ENCODE measurements at places on chromosomes 1 and 21.
A peak's percentile ranks its signal among the peaks of the same experiment; 100 is the strongest.

DNA sequence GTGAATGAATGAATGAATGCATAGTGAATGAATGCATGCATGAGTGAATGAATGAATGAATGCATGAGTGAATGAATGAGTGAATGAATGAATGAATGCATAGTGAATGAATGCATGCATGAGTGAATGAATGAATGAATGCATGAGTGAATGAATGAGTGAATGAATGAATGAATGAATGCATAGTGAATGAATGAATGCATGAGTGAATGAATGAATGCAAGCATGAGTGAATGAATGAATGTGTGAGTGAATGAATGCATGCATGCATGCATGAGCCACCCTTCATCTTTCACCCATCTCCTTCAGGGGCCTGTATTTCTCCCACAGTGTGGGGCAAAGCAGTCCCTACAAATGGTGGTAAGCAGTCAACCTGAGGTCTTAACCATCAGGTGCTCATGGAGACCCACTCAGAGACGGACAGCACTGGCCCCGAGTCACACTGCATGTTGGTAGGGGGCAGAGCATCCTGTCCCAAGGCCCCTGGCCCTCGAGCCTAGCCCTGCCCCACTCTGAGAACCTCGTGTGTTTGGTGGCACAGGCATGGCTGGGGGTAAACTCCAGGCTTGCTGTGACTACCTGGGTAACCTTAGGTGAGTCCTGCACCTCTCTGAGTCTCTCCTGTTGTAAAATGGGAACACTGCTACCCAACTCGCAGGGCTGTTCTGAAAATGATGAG is 28.0 kb upstream of the PAX7 start:
- DNase-seq = no peak

GRCh38 chr1:162422662-162423375 is 10.9 kb upstream of the SH2D1B start:
- no peak for DNase-seq

DNA sequence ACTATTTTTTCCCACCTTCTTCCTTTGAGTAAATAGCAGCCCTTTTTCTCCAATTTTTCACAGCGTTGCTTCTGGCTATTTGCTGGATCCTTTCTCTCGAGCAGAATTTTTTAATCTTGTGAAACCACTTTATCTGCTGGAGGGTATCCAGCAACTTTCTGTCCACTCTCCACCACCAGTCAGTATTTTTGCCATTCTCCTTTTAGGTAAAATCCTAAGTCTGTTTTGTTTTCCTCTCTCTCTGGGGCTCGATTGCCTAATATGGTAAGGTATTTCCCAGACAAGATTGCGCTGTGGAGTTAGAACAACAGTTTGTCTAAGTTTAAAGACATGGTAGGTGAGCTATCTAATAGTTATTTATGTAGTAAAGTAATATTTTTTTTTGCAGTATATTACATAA is 156.9 kb downstream of the PPP1R12B start:
- peak; percentile 42 for DNase-seq

DNA sequence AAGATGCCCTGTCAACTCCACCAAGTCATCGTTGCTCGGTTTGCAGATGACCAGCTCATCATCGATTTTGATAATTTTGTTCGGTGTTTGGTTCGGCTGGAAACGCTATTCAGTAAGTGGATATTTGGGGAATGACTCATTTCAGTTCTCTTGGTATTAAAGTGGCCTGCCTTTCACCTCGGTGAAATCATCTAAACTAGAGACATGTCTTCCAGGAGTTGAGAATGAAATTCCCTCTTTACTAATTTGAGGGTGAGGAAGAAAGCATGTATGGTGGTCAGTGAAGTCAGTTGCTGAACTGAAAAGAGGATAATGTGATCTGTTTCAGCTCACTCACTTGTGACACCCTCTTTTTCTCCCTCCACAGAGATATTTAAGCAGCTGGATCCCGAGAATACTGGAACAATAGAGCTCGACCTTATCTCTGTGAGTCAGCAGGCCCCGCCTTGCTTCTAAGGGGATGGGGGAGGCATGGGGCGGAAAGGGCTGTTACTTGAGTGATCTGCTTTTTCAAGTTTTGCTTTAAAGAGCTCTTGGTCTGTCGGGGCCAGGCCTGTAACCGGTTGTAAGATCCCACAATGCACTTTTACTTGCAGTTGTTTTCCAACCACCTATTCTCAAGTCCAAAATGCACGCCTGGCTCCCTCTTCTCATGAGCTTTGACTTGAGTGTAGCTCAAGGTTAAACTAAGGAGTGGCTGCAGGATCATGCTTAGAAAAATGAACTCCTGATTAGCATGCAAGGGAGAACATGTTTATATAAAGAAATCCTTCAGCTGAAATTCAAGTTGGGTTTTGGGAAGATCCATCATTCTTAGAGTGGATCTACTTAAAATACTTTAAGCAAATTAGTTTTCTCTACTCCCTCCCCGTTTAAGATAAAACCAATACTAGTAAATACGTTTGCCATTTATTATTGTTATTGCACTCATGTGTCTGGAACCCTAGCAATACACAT is 59.8 kb downstream of the CAPN2 start:
- DNase-seq = no peak

GRCh38 chr21:38986806-38987632 is 181.3 kb downstream of the ETS2 start:
- no peak for DNase-seq

GRCh38 chr1:43978264-43978550 is 803 bp upstream of the B4GALT2 start:
- DNase-seq = no peak

DNA sequence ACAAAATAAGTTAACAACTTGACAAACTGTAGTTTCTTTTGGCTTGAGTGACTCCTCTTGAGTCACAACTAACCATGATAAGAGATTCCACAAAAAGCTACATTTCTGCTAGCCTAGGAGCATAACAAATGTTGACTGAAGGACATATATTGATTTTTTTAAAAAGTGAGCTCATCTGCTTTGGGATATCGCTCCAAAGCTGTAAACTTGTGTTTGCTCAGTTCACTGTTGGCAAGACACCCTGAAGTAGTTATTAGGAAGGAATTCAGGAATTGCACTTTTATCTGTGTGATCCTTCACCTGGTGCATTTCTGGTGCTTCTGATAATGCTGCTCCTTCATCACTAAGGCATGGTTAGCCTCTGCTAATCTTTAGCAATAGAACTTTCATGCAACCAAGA is 23.7 kb downstream of the RWDD3 start:
- no peak for DNase-seq

GRCh38 chr1:26126321-26127084 is 14.9 kb downstream of the PDIK1L start:
- DNase-seq = no peak

GRCh38 chr1:234963904-234964702 is 164.5 kb downstream of the TOMM20 start:
- DNase-seq = no peak

DNA sequence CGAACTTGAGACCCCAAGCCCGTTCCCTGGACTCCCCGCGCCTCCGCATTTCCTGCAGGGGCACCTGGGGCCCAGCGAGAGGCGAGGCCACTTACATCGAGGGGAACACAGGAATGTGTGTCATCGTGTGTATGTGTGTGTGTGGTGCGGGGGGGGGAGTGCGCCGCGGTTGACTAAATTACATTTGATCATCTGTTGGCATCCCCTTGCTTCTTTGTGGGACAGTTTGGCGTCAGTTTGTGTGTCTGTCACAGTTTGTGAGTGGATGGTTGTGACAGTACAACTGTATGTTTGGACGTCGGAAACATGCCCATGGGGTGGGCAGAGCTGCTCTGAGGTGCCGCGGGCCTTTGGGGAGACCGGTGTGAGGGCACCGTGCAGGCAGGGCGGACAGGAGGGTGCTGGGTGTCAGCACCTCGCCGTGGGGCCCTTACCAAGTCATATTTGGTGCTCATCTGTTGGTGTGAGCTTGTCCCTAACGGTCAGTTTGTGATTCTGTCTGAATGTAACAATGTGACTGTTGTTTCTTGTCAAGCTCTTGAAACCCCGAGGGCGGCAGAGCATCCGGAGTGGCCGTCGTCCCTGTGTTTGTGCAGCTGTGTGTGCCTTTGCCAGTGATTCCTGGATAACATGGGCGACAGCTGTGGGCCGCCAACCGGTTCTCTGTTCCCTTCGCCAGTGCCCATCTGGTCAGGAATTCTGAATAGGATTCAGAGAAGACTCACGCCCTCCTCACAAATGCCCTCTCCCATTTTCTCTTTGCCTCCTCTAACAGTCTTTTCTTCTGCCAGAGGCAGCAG is 899 bp downstream of the OPRD1 start:
- DNase-seq = no peak

DNA sequence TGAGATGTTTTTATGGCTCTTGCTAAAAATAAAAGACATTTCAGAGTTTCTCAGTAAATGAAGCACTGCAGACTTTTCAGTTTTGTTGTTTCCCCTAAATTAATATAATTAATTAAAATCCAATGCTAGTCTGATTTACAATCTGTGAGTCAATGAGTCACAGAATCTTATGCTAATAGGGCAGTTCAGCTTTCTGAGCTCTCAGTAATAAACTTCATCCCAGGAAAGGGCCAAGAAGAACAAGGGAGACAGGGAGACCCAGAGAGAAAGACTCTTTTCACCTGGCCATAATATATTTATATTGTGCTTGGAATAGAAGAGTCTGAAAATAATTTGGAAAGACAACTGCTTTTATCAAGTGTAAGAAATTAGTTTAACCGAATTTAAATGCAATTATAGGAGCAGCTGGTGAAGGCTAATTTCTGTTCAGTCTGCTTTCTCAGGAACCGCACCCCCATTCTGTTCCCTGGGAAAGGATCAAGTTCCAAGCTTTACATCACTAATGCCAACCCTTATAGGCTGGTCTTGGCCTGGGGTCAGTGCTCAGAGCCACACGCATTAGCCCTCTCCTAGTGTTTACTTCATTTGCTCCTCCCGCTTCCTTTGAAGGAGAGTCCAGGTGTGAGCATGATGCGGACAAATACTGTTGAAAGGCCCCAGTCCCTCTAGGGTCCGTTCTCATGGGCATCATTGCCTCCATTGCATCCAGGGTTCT is 145.6 kb downstream of the ZBTB18 start:
- no peak for DNase-seq

GRCh38 chr1:6646499-6647148 is 22.0 kb downstream of the THAP3 start:
- peak; percentile 20 for DNase-seq

- DNase-seq = no peak
These were observed 35.6 kb downstream of the IL23R start for GRCh38 chr1:67201891-67202290.

DNA sequence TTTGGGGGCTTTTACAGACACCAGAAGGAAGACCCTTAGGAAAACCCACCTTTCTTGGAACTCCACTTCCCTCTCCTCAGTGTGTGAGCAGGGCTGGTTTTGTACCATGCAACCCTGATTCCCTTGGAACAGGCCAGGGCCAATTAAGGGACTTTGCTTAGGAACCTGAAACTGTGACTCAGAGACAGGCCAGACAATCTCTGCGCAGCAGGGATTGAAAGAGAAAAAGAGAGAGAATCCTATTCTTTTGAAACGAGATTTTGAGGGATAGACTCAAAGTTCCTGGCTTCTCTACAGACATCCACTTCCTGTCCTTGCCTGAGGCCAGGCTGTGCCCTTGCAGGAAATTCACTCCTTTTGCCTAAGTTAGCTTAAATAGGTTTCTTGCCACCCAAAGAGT is 23.1 kb upstream of the C1orf198 start:
- DNase-seq = no peak

GRCh38 chr1:222466150-222466865 is 81.6 kb downstream of the HHIPL2 start:
- DNase-seq = no peak

- no peak for DNase-seq
These were observed 576 bp downstream of the SMIM12 start for GRCh38 chr1:34858901-34859445.

GRCh38 chr1:9296850-9297249 is 4.2 kb downstream of the SPSB1 start:
- no peak for DNase-seq

- DNase-seq = no peak
These were observed 292.1 kb upstream of the VAMP3 start for GRCh38 chr1:7478809-7479499.

GRCh38 chr1:102550729-102551384 is 554.1 kb upstream of the OLFM3 start:
- no peak for DNase-seq

DNA sequence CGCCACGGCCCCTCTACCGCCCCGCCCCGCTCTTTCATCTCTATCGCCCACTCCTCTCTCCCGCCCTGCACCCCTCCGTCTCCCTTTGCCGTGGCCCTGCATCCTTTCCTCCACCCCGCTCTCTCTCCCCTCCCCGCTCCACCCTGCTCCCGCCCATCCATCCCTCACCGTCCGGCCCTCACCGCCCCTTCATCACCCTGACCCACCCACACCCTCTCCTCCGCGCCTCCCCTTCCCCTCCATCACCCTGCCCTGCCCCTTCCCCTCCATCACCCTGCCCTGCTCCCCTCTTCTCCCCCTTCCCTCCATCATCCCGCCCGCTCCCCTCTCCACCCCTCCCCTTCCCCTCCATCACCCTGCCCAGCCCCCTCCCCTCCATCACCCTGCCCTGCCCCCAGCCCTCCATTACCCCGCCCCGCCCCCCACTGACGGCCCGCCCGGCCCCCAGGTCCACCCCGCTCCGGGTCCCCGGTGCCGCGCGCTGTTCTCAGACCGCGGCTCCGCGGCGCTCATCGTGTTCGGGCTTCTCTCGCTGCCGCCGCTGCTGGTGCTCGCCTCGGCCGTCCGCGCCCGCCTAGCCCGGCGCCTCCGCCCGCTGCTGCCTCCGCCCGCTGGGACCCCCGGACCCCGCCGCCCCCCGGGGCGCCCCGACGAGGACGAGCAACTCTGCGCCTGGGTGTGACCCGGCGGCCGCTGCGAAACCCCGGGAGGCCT is 6.2 kb upstream of the ANKRD65 start:
- DNase-seq = no peak

DNA sequence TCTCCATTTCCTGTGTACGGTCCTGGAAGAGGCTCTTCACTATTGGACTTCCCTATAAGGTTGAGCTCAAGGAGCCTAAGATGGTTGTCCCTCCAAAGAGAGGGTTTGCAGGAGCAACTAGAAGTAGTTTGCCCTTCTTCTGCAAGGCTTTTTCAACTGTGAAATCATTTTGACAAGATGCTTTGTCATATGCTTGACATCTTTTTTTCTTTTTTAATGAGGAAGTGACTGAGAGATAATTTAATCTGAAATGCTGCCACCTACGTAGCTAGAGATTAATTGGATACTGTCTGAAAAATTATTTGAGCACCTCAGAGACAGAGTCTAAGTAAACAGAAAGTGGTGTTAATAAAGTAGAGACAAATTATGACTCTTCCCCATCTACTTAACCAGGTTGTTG is 97.0 kb downstream of the CHRM3 start:
- DNase-seq = no peak

- DNase-seq = no peak
These were observed 2028.7 kb downstream of the NCAM2 start for GRCh38 chr21:23026878-23027277.

- DNase-seq = no peak
These were observed 6.0 kb upstream of the LIN28A start for GRCh38 chr1:26404641-26405040.

DNA sequence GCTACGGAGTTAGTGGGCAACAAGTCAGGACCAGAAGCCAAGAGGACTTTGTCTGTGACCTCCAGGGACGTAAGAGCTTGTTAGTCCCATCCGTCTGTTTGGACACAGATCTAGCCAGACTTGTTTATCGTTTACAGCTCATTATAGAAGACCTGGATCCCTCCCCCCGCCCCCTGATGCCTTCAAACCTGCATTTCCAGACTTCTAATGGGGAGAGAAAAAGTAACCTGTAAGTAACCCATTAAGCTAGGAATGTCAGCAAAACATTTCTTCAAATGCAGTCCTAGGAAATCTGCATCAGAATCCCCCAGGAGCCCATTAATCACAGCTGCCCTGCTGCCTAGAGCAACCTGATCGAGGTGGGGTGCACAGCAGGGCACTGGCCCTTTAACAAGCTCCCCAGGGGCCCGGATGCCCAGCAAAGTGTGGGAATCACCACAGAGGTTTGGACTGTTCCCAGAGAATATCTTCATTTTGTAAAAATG is 1.4 kb upstream of the MAD2L2 start:
- DNase-seq = no peak

Measured in AG09319 (cell line).